ENCODE measurements at places on chromosomes 4 and X. TPM values are rescaled to one million over a fixed set of nuclear protein-coding genes. Genes with fewer than 3 reads are reported as not detected.
A peak's percentile ranks its signal among the peaks of the same experiment; 100 is the strongest.

DNA sequence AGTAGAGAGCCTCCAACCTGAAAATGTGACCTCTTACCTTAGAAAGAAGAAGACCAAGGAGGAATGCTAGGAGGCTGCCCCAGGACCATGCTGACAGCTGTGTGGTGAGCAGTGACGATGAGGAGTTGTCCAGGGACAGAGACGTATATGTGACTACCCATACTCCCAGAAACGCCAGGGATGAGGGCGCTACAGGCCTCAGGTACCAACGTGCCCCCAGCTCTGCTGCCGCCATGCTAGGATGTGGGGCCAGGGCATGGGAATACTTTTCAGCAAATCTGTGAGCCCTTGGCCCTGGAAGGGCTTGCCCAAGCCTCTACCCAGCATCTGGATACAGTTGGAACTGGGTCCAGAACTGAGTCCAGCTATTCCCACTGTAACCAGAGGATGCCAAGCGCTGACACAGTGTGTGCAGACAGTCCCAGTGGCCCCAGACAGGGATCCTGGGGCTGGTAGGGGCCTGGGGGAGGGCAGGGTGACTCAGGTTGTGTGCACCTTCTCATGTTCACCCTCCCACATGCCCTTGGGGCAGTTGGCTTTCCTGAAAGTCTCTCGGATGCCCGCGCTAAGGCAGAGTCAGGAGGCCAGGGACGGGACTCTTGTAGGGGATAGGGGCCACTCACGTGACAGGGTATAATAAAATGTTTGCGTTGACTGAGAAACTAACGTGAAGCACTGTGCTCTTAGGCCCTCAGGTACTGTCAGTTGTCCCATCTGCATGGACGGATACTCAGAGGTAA is 23.9 kb upstream of the FAM193A start:
- H3K27me3 ChIP-seq = no peaks in the 10 kb centered on the region
- DNase-seq = no peak
- no peak overlapping the region for H3K27ac ChIP-seq
- no peaks in the 10 kb centered on the region for H3K4me1 ChIP-seq
- H3K36me3 ChIP-seq = peaks cover 75% of the 10 kb centered on the region

PNMA6F gene
- not detected for total RNA-seq

DNA sequence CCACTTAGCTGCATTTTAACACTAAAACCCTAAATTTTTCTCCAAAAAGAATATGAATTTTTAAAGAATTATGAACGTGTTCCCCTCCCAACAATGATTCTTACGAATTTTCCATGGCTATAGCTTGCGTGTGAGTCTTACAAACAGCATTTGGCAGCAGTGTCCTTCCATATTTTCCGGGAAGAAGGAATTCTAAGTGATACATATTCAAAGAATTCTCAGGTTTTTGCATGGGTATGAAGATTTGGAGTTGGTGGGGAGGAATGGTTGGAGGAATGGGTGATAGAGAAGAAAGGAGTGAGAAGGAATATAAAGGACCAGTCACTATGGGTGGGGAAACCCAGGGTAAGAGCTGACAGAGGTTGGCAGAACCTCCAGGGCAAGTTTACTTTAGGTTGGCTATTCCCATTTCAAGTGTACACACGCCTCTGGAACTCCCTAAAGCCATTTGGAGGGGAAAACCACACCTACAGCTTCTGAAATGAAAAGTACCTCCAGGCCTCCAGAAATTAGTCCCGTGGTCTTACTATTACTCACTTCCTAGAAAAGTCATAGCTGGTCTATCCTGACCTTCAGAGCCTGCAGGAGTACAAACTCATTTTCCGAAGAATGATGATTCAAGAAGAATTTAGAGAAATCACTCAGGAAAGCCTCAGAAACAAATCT is 420.8 kb upstream of the DIPK2B start:
- H3K27ac ChIP-seq = peak overlapping the region; percentile 29
- H3K27me3 ChIP-seq = no peaks in the 10 kb centered on the region
- DNase-seq = no peak
- H3K4me1 ChIP-seq = no peaks in the 10 kb centered on the region

DNA sequence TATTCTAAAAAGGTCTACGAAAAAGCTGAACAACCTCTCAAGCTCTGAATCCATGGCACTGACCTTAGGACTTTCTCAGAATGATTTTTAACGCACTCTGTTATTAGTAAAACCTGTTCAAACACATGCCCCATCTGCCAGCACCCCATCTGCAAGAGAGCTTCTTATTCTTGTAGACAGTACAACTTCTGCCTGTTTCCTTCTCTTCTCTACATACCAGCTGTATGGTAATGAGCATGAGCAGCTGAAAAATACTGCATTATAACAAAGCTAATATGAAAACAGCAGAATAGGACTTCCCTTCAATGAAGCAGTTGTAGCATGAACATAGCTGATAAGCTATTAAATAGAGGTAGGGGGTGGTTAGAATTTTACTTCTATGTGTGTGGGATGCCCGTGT is 167.9 kb downstream of the FBXW7 start:
- H3K4me1 ChIP-seq = peaks cover 8% of the 10 kb centered on the region
- H3K4me3 ChIP-seq = no peak overlapping the region
- no peak overlapping the region for H3K27ac ChIP-seq

MAB21L2 gene
- not detected for total RNA-seq

DNA sequence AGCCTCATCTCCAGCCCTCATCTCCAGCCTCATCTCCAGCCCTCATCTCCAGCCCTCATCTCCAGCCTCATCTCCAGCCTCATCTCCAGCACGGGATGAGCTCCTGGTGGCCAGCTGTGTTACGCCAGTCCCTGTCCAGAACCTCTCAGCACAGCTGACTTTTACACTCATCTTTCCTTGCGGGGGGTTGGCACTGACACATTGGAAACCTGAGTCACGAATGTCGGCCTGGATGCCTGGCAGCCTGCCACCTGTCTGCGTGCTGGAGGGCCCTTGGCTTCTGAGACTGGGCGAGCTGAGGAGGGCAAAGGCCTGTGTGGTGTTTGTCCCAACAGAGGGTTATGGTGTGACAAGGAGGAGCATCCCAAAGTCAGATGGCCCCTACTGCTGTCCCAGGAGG is 66.1 kb upstream of the HGFAC start:
- DNase-seq = no peak
- H3K4me3 ChIP-seq = no peak overlapping the region
- H3K36me3 ChIP-seq = no peaks in the 10 kb centered on the region
- H3K27me3 ChIP-seq = no peaks in the 10 kb centered on the region
- H3K4me1 ChIP-seq = peaks cover 9% of the 10 kb centered on the region

IL21 gene
- total RNA-seq = not detected

DNA sequence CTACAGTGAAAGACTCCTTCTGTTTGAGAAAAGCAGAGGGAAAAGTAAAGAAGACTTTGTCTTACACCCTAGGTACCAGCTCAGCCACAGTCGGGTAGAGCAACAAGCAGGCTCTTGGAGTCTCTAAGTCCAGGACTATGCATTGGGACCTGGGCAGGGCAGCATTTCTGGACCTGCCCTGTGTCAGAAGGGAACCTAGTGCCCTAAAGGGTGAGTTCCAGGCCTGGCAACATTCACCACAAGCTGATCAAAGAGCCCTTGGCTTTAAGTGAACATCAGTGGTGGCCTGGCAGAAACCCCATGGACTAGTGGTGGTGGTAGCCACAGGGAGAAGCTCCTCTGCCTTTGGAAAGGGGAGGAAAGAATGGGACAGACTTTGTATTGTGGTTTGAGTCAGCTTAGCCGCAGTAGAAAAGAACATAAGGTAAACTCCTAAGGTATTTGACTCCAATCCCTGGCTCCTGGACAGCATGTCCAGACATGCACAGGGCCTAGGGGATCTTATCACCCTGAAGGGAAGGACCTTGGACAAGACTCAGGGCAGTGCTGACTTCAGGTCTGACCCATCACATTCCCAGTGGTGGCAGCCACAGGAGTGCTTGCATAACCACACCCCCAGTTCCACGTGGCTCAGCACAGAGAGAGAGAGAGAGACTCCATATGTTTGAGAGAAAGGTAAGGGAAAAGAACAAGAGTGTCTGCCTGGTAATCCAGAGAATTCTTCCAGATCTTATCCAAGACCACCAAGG is 32.6 kb downstream of the CCDC158 start:
- no peak overlapping the region for H3K4me3 ChIP-seq
- H3K4me1 ChIP-seq = no peaks in the 10 kb centered on the region
- H3K27me3 ChIP-seq = no peaks in the 10 kb centered on the region
- no peaks in the 10 kb centered on the region for H3K36me3 ChIP-seq

DNA sequence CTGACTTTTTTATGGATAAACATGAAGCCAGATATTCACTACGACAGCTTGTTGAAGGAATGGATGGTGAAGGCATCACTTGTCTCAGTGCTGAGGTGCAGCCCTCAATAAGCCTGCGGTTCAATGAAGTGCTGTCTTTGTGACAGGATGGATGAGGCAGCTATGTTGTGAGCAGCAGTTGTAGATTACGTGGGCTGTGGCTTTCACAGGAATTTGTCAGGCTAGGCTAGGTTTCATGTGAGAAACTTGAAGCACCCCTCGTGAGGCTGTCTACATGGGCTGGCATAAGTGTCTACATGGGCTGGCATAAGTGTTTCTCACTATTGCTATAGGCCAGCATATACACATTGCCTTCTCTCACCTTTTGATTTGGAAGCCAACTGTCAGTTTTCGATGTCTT is 1050.0 kb downstream of the ADGRL3 start:
- no peaks in the 10 kb centered on the region for H3K4me1 ChIP-seq
- no peak overlapping the region for H3K4me3 ChIP-seq
- H3K27me3 ChIP-seq = no peaks in the 10 kb centered on the region
- H3K36me3 ChIP-seq = no peaks in the 10 kb centered on the region

CT55 gene
- not detected for total RNA-seq

SPANXA2 gene
- not detected for total RNA-seq

- DNase-seq = no peak
- H3K36me3 ChIP-seq = no peaks in the 10 kb centered on the region
- H3K27me3 ChIP-seq = no peaks in the 10 kb centered on the region
- H3K4me1 ChIP-seq = no peaks in the 10 kb centered on the region
Observed at GRCh38 chr4:111675746-111676145, 469.5 kb upstream of the FAM241A start.

PWWP3B gene
- total RNA-seq = 18.0 TPM

- peak overlapping the region; percentile 62 for H3K4me3 ChIP-seq
- peak overlapping the region; percentile 93 for H3K27ac ChIP-seq
- H3K4me1 ChIP-seq = peaks cover 21% of the 10 kb centered on the region
- H3K36me3 ChIP-seq = no peaks in the 10 kb centered on the region
Observed at GRCh38 chrX:123731987-123732669, 724 bp downstream of the THOC2 start.

DNA sequence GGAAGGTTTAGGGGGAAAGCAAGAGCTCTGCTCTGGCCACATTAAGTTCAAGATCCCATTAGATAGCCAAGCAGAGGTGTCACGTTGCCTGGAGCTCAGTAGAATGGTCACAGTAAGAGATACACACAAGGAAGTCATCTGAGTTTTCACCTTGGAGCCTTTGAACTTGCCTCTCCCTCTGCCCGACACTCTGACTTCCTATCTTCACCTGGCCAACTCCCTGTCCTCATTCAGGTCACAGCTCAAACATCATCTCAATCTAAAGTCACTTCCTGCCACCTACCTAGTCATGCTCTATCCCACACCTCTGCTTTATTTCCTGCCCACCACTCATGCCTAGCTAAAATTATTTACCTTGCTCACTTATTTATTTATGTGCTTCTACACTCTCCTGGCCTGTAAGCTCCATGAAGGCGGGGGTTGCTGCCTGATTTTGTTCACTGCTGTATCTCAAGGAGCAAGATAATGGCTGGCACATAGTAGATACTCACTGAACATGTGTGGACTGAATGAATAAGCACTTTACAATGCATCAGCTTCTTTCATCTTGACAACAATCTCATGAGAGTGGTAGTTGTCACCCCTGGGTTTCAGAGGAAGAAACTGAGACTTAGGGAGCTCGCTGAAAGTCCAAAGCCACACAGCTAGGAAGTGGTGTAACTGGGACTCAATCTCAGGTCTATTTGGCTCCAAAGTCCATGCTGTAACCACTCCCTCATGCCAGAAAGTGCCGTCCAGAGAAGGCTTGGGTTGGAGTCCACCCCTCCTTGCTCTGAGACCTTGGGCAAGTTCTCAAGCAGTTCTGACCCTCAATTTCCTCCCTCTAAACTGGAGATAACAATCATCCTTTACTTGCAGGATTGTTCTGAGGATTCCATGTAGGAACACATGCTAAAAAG is 40.3 kb downstream of the EFNB1 start:
- no peaks in the 10 kb centered on the region for H3K27me3 ChIP-seq
- H3K27ac ChIP-seq = no peak overlapping the region
- no peaks in the 10 kb centered on the region for H3K4me1 ChIP-seq

- no peaks in the 10 kb centered on the region for H3K4me1 ChIP-seq
- H3K36me3 ChIP-seq = no peaks in the 10 kb centered on the region
- H3K27me3 ChIP-seq = no peaks in the 10 kb centered on the region
- DNase-seq = no peak
- H3K27ac ChIP-seq = no peak overlapping the region
Observed at GRCh38 chrX:29419774-29420553, 795.4 kb upstream of the MAGEB2 start.

CNGA1 gene
- total RNA-seq = 4.1 TPM

DNA sequence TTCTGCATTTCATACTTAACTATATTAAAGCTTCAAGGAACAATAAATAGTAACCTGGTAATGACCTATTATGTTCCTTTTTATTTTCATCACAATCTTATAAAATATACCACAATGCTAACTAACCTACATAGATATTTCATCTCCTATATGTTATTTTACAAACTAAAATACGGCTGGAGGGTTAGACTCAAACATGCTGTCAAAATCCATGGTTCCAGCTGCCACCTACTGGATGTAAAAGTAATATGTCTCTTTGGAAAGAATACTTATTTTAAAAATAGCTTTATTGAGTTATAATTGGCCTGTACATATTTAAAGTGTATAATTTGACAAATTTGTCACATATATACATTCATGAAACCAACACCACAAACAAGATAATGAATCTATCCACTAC is 15.0 kb downstream of the RGN start:
- H3K36me3 ChIP-seq = no peaks in the 10 kb centered on the region
- no peaks in the 10 kb centered on the region for H3K4me1 ChIP-seq
- no peak overlapping the region for H3K27ac ChIP-seq

DNA sequence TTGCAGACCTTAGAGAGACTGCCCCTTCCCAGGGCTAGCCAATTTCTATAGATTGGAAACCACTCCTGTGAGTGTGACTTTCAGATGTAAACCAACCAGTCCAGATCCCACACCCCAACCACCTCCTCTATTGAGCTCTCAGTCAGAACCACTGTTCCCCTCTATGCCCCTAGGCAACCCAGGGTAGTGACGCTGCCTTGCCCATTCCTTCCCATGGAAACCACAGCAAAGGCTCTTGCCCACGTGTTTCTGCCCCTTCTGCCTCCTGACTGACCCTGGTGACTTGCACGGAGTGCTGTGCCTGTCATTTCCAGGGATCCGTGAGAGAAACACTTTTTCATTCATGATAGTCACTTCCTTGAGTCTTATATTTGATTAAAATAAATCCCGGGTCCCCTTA is 32.4 kb downstream of the CYTL1 start:
- H3K27ac ChIP-seq = no peak overlapping the region
- no peak for DNase-seq
- no peak overlapping the region for H3K4me3 ChIP-seq
- peaks cover 15% of the 10 kb centered on the region for H3K4me1 ChIP-seq
- no peaks in the 10 kb centered on the region for H3K27me3 ChIP-seq
- no peaks in the 10 kb centered on the region for H3K36me3 ChIP-seq

DNA sequence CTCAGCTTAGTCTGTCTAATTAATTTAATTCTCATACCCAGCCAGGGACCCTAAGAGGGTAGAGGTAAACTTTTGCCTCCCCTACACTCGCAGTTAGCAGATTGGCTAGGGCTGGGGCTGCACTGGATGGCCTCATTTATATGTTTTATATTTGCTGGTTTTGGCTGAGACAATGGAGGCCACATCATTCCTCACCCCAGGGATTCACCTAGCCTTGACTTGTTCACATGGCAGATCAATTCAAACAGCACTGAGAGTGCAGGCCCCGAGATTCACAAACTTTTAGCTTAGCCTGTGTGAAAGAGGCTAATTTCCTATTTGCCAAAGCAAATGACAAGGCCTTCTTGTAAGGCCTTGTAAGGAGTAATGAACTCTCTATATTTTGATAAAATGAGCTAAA is 844.4 kb downstream of the ARAP2 start:
- no peaks in the 10 kb centered on the region for H3K36me3 ChIP-seq
- H3K27ac ChIP-seq = no peak overlapping the region
- no peaks in the 10 kb centered on the region for H3K27me3 ChIP-seq
- H3K4me1 ChIP-seq = no peaks in the 10 kb centered on the region
